Stimulated activated CD4-positive, alpha-beta T cell treated with anti-CD3 and anti-CD28 coated beads, Interleukin-2, amount 100 ng/mL, for 4 hours (primary cell): ENCODE measurements at places on chromosomes 7 and 10.

DNA sequence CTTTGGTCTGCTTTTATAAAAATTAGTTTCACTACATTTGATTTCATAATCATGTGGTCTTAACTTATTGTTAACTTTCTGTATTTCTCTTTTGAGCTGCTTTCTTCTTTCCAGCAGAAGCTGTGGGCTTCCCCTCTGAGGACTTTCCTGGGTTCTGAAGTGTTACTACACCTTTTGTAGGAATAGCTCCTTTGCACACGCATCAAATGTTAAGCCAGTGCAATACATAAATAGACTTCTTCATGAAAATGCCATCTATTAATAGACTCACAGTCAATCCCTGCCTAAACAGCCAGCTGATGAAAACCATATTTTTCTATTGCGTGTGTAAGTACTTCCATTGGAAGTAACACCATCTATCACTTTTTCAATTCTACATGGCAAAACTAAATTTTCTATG, 1.5 kb downstream of the ABCB4 start:
- no peak for DNase-seq

DNA sequence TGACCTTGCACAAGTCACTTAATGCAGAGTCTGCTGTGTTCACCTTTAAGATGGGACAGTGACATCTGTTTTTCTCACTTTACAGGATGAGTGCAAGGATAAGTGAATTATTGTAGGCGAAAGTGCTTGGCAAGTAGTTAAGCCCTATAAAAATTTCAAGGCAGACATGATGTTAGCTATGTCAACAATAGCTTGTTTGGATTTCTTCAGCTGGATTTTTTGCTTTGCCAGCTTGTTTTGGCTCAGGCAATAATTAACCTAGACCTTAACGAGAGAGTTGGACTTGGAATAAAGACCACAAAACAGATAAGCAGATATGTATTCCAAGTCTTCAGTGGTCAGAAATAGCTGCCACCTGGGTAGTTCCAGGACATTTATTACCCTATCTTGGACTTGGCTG, 255.2 kb downstream of the ARL4A start:
- no peak for DNase-seq

DNA sequence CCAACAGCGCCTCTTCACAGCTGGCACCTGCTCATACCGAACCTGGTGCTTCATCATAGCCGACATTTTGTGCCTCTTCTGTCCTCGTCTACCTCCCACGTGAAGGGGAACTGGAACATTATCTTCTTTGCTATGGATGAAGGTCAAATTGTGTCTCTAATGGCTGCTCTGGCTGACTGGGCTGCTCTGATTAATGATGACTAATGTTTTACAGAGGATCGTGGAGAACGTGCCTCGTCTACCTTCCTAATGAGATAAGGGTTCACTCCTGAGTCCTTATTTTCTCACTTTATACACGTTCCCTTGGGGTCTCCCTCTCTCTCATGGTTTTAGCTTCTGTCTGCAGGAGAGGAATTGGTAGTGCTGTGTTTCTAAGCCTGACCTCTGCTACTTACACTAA, 420.3 kb downstream of the PHTF2 start:
- no peak for DNase-seq

- no peak for DNase-seq
These were observed 650.5 kb upstream of the MKI67 start for GRCh38 chr10:128776673-128777252.

DNA sequence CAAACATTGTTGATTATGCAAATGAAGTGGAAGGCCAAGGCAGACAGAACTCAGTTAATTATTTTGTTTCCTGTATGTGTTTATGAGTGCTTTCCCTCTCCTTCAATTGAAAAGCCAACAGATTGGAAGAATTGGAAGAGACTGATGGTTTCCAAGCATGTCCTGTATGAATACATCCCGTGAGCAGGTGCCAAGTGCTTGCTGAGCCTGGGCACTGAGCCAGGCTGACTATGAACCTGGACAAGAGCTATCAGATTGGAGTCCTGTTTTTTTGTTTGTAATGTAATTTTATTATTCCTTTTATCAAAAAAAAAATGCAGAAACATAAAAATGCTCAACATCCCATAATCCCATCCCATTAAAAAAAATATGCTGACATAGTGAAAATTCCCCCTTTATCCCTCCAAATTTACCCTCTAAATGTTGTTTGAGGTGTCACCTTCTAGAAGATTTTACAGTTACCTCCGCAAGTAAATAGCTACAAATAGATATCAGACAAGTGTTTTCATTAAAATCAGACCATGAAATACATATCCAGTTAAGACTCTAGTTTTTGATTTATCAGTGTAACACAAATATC, 449.5 kb downstream of the GRID1 start:
- DNase-seq = no peak

DNA sequence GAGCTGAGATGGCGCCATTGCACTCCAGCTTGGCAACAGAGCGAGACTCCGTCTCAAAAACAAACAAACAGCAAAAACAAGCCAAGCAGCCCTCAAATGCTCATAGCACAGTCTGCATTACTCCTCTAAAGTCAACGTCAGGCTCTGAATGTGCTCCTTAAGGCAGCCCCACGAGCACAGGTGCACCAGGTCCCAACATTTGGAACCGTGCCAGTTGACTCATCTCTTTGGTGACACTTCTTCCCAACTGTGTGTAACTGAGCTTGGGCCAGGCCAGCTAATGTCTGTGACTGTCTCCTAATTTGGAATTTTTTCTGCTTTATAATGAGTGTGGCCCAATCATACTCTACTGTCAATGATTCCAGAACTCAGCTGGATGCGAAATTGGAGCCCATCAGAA, 66.3 kb upstream of the EFCAB10 start:
- DNase-seq = no peak

GRCh38 chr7:155694851-155695250, 50.4 kb downstream of the RBM33 start:
- no peak for DNase-seq

- DNase-seq = no peak
These were observed 157.0 kb downstream of the ARID5B start for GRCh38 chr10:62058476-62058875.

DNA sequence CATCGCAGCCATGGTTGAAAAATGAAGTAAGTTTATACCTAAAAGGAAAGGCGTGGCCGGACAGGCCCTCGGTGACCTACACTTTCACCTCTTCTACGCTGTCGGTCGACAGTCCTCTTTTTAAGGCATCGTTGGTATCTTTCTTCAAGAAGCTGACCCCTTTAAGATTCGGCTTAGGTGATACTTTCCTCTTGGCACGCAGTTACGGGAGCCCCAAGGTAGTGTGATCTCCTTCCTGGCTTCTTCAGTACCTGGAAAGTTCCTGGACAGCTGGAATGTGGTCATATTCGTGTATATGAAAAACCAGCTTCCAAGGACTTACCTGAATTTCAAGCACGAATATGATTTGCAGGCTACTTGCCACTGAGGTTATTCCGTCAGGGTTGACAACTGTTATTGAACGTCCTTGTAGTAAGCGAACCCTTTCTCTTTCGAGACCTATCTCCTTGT, 885 bp upstream of the SYPL1 start:
- DNase-seq = no peak

DNA sequence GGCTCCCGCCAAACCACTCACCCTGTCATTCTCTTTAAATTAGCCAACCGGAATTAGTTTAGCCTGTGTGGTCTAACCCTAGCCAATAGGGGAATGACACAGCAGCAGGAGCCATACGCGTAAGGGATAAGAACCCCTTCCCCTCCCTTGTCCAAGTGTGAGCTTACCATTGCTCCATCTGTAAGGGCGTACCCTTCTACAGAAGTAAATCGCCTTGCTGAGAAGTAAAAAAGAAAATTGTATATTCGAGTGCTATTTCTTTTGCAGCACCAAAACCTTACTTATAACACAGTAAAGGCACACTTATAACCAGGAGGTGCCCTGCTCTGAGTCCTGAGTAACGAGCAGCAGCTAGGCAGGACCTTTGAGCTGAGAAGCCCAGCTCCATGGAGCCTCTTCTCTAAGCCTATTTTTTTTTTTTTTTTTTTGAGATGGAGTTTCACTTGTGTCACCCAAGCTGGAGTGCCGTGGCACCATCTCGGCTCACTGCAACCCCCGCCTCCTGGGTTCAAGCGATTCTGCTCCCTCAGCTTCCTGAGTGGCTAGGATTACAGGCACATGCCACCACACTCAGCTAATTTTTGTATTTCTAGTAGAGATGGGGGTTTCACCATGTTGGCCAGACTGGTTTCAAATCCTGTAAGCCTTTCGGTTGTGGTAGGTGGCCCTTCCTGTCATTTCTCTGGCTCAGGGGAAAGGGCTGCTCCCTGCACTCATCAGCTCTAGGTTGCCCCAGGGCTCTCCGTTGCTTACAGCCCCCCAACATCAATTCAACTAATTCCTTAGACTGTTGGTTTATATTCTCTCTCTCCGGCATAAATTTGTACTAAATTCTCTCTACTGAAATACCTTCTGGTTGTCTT, 73.3 kb downstream of the NSUN6 start:
- DNase-seq = no peak
